Left kidney (tissue), 8 donors: ENCODE measurements at places on chromosomes 2 and 18. TPM values are rescaled to one million over a fixed set of nuclear protein-coding genes. Genes with fewer than 3 reads are reported as not detected.

The TLX2 gene
- polyA plus RNA-seq: 0.07 TPM

The TAF4B gene
- polyA plus RNA-seq: 5.6 TPM

The ZNF804A gene
- polyA plus RNA-seq: 2.1 TPM

The SNORC gene
- 1.6 TPM for polyA plus RNA-seq

The CNGA3 gene
- not detected for polyA plus RNA-seq

The GPR39 gene
- 3.3 TPM for polyA plus RNA-seq

The IMMT gene
- 120 TPM for polyA plus RNA-seq

The ASTL gene
- polyA plus RNA-seq: 0.18 TPM

The CHRND gene
- 0.96 TPM for polyA plus RNA-seq

The CACNB4 gene
- polyA plus RNA-seq: 15.5 TPM

The TUBB8B gene
- polyA plus RNA-seq: 0.96 TPM

The COLEC11 gene
- polyA plus RNA-seq: 3.4 TPM

The CCDC178 gene
- polyA plus RNA-seq: 1.6 TPM

The FZD7 gene
- 64.1 TPM for polyA plus RNA-seq

The FECH gene
- polyA plus RNA-seq: 40.2 TPM

The ELOA2 gene
- polyA plus RNA-seq: not detected

The TRABD2A gene
- polyA plus RNA-seq: 0.96 TPM

The FAM110C gene
- polyA plus RNA-seq: 15.4 TPM

The ROCK1 gene
- 79.1 TPM for polyA plus RNA-seq

The CRIM1 gene
- 90.0 TPM for polyA plus RNA-seq

The ECEL1 gene
- polyA plus RNA-seq: 12.4 TPM

The CXCR2 gene
- polyA plus RNA-seq: 0.13 TPM

The GPBAR1 gene
- 1.2 TPM for polyA plus RNA-seq

The TEKT4 gene
- polyA plus RNA-seq: 0.20 TPM

The RAB17 gene
- polyA plus RNA-seq: 13.2 TPM

The ALS2 gene
- 38.5 TPM for polyA plus RNA-seq

The COL4A3 gene
- 79.8 TPM for polyA plus RNA-seq

The GDF7 gene
- polyA plus RNA-seq: 2.6 TPM

The NCK2 gene
- 57.7 TPM for polyA plus RNA-seq

The TMEM200C gene
- 1.4 TPM for polyA plus RNA-seq

The DSC2 gene
- polyA plus RNA-seq: 48.3 TPM

The MRO gene
- 2.2 TPM for polyA plus RNA-seq

The GAL3ST2 gene
- 0.76 TPM for polyA plus RNA-seq

The CNTNAP5 gene
- 0.03 TPM for polyA plus RNA-seq

The TRIM54 gene
- 6.7 TPM for polyA plus RNA-seq

The FARP2 gene
- 72.2 TPM for polyA plus RNA-seq

The ASB18 gene
- 0.15 TPM for polyA plus RNA-seq

The LAMA3 gene
- polyA plus RNA-seq: 2.0 TPM

The CD8B2 gene
- polyA plus RNA-seq: 0.23 TPM

The UGT1A6 gene
- polyA plus RNA-seq: 2.7 TPM

The CD207 gene
- polyA plus RNA-seq: not detected

The FAM124B gene
- polyA plus RNA-seq: 2.6 TPM

The ZNF521 gene
- polyA plus RNA-seq: 42.2 TPM

The FSHR gene
- not detected for polyA plus RNA-seq

The TEX51 gene
- 0.18 TPM for polyA plus RNA-seq

The POTEC gene
- 0.03 TPM for polyA plus RNA-seq

The DUSP19 gene
- polyA plus RNA-seq: 5.2 TPM

The TMEM178A gene
- 102 TPM for polyA plus RNA-seq
